ENCODE measurements at places on chromosomes 12 and 14.

GRCh38 chr14:33377596-33378390 is 439.1 kb downstream of the NPAS3 start:
- no peak for DNase-seq

DNA sequence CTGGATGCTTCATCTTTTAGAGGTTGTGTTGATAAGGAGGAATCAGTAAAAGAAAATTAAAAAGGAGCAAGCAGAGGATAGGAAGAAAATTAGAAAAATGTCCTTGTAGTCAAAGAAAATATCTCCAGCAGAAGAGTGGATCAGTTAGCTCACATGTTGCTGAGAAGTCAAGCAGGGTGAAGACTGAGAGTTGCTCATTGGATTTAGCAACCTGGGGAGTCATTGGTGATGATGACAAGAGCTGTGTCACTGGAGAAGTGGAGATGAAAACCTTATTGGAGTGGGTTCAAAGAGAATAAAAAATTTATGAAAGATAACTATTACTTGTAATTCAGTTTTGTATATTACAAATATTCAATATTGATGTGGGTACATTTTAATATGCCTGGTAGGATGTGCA is 9.8 kb downstream of the FRMD6 start:
- no peak for DNase-seq

DNA sequence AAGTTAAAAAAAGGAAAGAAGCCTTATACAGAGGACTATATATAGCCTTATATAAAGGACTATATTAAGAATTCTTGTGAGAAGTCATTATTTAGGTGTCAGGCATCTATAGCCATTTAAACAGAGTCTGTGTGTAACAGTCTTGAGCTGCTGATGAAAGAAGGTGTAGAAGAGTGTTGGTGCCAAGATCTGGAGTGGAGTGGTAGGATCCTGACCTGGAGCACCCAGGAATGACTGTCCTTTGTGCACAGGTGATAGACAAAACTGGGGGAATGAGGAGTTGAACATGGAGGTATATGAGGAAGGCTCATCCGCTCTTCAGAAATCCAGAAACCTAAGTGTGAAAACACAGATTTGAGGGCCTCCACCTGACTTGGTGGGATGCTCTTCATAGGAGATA is 747.3 kb downstream of the NRXN3 start:
- DNase-seq, result no peak

DNA sequence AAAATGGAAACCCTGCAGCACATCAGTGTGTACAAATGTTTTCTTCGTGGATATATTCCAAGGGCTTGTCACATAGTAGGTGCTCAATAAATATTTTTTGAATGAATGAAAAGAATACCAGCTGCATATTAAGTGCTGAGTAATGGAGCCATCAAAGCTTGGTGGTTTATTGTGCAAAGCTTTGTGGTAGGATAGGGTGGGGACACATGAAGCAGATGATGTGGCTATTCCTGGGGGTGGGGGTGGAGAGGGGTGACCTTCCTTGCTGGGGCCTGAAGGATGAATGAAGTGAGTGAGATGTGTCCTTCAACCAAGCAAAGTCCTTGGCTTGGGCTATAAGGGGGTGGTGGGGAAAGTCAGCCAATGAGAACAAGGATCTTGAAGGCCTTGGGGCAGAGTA is 4.3 kb upstream of the KRT81 start:
- peak; percentile 50 for DNase-seq

DNA sequence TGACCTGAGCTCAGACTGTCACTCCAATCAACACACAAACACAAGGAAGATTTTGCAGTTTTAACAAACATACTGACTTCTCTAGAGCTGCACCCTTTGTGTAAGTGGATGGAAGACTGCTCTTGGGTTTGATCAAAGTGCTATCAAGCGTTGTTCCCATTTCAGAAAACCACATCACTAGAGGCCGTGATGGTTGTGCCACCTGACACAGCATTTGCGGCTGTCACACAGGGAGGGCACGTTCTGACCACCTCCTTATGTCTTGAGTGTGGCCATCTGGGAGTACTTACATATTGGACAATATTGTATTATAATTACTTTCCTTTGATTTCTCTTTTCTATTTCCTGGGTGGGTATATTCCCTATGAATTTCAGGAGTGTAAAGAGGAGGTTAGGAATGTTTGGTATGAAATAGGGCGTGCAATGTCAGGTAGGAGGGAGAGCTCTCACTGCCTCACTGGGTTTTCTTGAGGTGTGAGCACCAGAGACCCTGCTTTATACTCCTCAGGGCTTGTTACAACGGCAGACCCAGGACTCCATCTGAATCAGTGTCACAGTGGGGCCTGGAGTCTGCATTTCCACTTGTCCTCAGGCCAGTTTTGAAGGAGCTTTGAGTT is 74.3 kb downstream of the SYNE3 start:
- no peak for DNase-seq

All from CD14-positive monocyte (primary cell).